ENCODE measurements at places on chromosomes 11 and 22.

DNA sequence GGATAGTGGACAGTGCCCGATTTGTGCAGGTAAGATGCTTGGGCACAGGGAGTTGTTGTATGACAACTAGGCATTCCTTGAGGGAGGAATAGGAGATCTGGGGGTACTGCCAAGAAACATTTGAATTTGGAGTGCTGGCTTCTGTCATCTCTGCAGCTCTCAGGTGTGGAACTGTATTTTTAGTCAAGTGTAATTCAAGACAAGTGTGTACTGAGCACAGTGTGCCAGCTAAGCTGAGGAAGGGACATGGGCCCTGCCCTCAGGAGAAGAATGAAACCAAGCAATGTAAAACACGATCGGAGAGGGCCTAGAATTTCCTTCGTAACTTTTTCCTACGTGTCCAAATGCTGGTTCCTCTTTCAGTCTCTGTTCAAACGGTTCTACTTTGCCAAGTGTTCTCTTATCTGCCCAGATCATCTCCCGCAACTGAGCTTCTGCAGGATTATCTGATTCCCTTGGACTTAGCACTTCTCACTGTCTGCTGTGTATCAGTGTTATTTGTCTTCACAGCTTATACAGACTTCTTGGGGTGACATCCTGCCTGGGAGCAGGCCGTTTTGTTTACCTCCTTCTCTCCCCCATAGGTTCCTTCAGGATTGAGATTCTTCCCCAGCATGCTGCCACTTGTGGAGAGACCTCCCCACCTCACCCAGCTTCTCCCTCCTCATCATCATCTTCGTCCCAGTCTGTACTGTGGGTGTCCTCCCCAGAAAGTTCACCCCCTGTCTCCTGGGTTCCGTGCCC, 27.6 kb downstream of the ART5 start:
- no peak for DNase-seq

GRCh38 chr11:9210224-9210921, 54.8 kb downstream of the DENND5A start:
- DNase-seq: no peak

DNA sequence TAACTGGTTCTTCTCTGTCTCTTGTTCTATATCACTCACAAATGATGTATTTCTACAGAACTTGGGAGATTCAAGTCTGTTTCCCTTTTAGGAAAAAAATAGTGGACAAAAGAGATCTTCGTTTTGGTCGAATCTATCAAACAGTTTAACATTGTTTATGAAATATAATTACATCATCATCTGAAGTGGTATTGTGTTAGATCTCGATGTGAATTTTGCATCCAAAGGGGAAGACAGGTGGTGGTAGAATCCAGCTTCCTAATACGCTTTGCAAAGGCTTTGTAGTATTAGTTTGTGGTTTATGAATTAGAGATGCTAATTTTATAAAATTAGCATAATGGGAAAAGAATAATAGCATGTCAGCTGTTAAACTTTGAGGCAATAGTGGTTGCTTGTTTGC, 3.4 kb downstream of the SIK2 start:
- DNase-seq: no peak

DNA sequence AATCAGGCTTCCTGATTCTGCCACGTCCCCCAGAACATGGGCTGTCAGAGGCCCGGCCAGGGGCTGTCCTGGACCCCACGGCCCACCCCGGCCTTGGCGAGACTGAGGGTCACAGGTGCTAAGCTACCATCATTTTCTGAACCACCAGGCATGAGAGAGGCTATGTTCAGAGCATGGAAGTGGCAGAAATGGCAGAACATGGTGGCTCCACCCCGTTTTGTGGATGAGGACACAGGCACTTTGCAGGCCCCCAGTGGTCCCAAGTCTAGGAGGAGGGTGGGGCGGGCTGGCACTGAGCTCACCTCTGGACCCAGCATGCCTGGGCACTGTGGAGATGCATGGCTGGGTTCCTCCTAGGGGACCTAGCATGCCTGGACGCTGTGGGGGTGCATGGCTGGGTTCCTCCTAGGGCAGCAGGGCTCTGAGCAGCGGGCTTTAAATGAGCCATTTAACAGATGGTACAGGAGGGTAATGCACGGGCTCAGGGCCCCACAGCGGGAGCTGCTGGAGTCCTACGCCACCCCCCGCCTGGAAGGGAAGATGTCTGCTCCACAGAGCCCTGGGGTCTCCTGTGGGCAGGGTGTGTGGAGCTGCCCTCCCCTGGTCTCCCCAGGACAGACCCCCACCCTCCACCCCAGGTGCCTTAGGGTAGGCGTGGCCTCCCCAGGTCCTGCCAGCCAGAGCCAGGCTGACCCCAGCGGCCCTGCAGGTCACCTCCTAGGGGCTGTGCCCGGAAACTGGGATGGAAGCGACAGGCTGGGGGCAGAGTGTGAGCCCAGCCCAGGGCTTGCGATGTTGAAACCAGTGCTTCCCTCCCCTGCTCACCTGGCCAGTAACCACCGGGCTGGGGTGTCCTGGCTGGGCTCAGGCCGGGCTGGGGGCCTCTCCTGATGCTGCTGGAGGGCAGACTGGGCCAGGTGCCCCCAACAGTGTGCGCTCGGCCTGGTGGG, 6.1 kb upstream of the MUC5AC start:
- DNase-seq: peak; percentile 11

DNA sequence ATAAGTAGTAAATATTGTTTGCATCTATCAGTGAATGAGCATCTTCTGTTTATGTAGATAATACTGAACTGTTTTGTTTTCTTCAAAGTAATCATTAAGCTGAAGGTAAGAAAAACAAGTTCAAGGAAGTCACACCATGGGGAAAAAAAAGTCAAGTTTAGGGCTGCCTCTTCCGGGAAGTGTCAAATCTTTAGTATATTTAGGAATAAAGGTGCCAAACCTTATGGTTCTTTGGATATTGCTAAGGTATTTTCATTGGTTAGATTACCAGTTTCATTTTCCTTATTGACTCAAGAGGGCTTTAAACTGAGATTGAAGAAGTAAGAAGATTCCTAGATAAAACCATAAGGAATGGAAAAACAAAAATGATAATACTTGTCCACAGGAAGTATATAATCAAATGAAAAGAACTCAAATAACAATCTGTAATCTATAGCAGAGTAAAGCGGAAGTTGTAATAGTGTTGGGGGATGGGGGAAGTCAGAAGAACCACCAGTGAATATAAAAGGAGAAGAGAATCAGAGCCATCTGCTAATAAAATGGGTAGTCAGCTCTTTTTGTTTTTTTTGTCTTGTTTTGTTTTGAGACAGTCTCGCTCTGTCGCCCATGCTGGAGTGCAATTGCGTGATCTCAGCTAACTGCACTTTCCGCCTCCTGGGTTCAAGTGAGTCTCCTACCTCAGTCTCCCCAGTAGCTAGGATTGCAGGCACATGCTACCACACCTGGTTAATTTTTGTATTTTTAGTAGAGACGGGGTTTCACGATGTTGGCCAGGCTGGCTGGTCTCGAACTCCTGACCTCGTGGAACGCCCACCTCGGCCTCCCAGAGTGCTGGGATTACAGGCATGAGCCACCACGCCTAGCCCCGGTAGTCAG, 2.3 kb downstream of the ATM start:
- no peak for DNase-seq

DNA sequence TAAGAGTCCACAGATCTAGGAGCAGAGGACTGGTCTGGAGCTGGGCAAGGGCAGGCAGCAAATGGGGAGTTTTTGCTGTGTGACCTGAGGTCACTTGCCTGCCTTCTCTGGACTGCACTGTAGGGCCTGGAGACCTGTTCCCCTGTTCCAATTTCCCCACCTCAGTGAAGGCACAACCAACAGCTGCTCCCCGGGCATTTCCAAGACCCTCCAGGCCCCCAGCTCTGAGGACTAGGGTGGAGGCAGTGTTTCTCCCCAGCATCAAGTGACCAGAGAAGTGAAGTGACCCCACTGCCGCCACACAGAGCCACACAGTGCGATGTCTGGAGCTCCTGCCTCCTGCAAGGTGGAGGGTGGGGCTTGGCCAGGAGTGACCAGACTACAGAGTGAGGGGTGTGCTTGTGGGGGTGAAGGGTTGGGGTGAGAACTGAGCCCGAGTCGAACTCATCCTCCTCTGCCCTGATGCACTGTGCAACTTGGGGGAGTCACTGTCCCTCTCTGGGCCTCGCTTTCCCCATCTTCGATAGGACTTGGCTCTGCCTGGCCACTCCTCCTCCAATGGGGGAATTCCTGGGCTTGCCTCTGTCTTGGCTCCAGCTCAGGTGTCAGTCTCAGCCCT, 21.6 kb downstream of the P2RY2 start:
- DNase-seq: no peak

- no peak for DNase-seq
Observed at GRCh38 chr11:80155412-80156017, 714.7 kb upstream of the TENM4 start.

GRCh38 chr11:45450189-45450588, 164.0 kb upstream of the SYT13 start:
- no peak for DNase-seq

GRCh38 chr11:62433904-62434276, 15.1 kb downstream of the SCGB1A1 start:
- no peak for DNase-seq

DNA sequence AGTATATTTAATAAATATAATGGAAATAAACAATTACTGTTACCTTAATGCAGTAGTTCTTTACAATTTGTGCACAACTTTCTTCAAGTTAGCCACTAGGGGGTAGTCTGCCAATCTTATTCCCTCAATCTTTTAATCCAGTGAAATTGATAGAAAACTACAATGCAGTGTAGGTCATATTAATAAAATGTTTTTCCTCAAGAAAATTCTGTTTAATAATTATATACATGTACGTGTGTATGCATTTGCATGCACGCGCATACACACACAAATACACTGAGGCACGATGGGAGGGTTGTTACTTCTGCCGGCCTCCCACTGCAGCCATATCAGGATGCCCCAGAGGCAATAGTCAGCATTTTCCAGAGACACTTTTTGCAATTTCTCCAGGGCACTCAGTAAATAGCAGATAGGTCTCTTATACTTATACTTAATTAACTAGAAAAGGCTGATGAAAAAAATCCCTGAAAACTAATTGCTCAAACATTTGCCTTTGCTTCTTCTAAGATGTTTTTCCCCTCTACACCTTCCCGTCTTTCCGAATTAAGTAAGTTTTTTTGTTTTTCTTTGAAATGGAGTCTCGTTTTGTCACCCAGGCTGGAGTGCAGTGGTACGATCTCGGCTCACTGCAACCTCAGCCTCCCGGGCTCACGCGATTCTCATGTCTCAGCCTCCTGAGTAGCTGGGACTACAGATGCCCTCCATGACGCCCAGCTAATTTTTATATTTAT, 3.1 kb downstream of the GAB2 start:
- no peak for DNase-seq

GRCh38 chr11:36328966-36329673, 33.0 kb downstream of the PRR5L start:
- DNase-seq: no peak

DNA sequence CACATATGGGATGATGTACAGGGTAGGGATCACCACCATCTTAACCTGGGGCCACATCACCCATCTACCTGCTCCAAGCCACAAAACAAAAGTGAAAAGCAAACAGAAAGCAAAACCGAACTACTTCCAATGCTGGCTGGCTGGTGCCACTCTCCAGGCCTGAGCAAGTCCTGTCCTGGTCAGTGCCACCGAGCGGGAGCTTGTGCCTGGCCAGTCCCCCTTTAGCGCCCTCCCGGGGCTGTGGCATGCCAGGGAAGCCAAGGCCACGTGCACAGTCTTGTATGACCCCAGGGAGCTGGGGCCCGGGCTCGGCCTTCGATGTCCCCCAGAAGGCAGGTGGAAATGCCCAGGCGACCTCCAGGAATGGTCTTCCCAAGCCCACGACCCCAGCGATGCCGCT, 17.9 kb upstream of the NAP1L4 start:
- DNase-seq: no peak

- no peak for DNase-seq
Observed at GRCh38 chr22:19983741-19984140, 32.9 kb downstream of the ARVCF start.

- DNase-seq: no peak
Observed at GRCh38 chr11:63603180-63603518, 11.1 kb downstream of the PLAAT3 start.

DNA sequence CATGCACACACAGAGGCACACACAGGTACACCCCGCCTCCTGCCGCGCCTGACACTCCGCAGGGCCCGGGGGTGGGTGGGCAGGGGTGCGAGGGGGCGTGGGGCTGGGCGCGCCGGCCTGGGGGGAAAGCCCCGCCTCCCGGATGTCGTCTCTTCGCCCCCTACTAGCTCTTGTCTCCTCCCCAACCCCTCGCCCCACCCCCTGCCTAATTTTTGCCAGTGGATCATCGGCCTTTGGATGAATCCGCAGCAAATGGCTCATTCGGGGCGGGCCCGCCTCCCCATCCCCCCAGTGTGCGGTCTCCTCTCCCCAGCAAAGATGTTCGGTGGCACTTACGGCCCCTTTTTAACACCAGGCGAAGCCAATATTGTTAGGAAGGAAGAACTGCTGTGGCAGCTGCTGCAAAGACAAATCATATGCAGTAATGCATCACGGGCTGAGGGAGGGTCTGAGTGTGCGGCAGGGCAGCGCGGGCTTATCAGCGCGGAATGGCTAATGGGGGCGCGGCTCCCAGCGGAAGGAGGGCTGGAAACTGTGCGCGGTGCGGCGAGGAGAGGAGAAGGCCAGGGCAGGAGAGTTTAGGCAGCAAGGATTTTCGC, 13.4 kb upstream of the NECTIN1 start:
- DNase-seq: no peak

DNA sequence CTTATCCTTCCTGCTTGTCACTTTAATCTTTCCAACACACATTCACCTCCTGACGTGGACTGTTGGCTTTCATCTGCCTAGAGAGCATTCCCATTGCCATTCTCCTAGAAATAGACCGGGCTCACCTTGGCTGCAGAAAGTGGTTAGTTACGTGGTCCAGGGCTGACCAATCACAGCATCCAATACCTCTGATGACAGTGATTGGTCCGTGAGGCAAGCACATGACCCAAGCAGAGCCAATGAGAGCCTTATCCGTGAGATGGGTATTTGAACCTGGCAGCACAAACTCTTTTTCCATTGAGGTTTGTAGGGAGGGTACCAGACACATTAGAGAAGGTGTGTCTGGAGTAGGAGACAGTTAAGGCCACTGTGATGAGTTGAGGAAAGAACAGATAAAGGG, 85.8 kb downstream of the MIAT start:
- no peak for DNase-seq

DNA sequence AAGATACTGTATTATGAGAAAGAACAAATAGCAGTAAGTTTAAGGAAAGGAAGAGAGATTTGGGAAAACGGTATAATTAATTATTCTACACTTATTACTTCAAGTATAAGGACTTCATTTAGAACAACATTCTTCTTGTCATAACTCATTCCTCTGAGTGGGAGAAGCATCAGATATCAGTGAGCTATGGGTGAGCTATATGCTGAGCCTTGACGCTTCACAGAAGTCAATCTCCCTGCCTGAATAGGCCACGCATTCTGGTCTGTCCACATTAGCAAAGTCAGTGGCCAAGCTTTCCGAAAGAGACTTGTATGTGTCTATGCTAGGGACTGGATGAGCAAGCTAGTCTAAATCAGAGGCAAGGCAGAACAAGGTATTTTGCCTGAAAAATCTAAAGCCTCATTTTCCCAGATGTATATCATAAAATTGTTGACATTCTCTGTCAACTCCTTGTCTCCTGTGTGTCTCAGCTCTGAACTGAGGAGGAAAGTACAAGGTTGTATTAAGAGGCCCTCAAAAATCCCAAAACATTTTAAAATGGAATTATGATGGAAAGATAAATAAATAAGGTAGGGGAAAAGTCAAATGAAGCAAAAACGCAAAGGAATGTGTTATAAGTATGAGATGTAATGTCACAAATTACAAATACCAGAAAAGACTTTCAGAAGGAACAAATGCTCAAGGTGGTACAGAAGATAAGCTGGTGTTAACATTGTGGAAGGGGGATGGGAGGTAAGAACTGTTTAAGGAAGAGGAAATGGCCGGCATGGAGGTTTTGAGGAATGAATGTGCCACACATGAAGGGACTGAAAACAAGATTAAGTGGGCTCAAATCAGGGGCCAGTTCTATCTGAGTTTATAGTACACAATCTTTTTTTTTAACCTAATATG, 1.4 kb downstream of the OR52N2 start:
- DNase-seq: no peak

Data from central memory CD8-positive, alpha-beta T cell (primary cell).